Lung microvascular endothelial cell (primary cell): ENCODE measurements at places on chromosomes 7 and 10. TPM values are rescaled to one million over a fixed set of nuclear protein-coding genes. Genes with fewer than 3 reads are reported as not detected.
A peak's percentile ranks its signal among the peaks of the same experiment; 100 is the strongest.

VWC2 gene
- not detected in 2 replicates for total RNA-seq

DNA sequence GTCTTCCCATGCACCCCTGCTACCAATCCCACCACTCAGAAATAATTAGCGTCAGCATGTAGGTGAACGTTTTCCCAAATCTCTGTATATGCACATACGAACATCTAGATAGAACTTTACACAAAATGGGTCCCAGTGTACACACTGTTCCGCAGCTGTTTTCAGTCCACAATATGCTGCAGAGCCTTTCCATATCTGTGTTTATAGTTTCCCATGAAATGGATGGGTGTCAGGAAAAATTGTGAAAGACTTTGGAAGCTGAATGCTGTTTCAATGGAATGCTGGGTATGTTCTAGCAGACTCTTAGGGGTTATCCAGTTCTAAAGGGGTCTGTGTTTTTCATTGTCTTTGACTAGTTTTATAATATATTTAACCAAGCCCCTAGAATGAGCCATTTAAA is 13.8 kb downstream of the GRK5 start:
- peak; percentile 43 for DNase-seq

DNA sequence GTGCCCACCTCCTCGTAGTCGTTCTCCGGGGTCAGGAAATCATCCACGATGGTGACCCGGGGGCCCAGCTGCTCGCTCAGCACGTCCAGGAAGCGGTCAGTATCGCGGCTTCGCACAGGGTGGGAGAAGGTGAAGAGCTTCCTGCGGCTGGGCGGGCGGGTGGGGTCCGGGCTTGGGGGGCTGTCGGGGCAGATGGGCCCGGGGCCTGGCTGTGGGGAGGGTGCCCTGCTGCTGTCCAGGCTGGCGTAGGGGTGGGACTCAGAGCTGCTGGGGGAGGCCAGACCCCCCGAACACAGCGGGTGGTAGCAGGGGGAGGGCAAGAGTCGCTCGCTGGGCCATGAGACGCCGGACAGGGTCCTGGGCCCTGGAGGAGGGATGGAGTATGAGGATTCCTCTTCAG is 42.3 kb downstream of the GRID2IP start:
- no peak for DNase-seq

GRCh38 chr10:96325719-96326373 is 21.6 kb downstream of the DNTT start:
- no peak for DNase-seq

DNA sequence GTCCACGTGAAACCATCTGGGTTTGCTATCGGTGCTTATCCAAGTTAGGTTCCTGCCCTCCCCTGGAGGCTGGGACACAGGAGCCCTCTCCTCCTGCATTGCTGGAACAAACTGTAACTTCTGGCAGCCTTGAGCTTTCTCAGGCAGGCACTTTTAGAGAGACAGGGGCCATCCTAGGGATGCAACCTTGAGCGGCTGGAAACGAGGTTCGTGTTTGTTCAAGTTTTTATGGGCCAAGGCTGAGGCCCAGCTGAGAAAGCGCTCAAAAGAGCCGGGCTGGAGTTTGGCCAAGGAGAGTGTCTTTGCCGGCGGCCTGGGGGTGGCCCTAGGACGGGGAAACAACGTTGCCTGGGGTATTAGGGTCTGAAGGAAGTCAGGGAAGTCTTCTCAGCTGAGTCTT is 5.5 kb upstream of the MMD2 start:
- no peak for DNase-seq

DNA sequence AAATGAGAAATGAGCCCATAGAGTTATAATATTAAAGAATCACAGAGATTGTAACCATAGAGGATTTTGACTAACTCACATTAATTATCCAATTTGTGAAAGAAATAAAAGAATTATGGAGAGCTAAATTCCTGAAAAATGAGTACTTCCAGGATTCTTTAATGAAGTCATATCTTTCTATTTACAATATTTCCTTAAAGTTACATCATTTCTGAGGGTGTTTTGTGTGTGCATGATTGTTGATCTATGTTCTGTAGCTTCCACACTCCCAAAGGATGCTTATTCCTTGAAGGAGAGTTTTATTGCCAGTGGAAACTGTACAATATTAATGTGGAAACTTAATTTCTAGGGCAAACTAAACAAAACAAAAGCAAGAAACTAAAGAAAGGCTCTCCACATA is 299.6 kb downstream of the MDFIC start:
- no peak for DNase-seq

- no peak for DNase-seq
Measured at GRCh38 chr10:70496341-70497119, 18.0 kb downstream of the PALD1 start.

DNA sequence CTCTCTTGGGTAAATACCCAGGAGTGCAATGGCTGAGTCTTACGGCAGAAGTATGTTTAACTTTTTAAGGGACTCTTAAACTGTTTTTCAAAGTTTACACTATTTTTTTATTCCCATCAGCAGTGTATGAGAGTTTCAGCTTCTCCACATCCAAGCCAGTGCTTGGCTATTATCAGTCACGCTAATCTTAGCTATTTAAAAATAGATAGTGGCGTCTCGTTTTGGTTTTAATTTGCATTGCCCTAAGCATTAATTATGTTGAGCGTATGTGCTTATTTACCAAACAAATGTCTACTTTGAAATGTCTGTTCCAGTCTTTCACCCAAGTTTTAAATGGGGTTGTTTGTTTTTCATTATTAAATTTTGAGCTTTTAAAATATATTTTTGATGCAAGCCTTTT is 164.0 kb downstream of the MALRD1 start:
- no peak for DNase-seq

GET4 gene
- total RNA-seq: 34.2 and 38.3 TPM in 2 replicates

DNA sequence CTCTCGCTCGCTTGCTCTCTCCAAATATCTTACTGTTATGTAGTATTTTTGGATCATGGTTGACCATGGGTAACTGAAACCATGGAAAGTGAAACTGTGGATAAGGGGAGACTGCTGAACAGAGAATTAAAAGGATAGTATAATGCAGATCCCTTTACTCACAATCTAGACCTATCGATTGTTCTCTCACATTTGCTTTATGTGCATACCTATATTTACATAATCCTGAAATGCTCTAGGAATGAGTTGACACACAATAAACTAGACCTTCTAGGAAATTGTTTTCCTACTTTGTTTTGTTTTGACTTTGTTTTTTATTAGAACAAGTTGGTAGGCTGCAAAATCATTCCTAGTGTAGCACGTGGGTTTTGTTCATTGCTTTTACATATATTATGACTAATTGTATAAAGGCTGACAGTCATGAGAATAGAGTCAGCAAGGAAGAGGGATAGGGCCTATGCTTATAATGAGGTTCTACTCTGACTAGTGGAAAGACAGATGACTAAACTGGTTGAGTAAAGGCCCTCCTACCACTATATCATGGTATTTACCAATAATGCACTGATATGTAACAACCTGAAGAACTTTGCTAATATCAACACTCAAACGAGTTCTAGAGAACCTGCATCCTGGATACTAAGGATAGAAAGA is 175.3 kb upstream of the TARP start:
- no peak for DNase-seq

GRCh38 chr7:35820858-35821257 is 20.0 kb downstream of the SEPTIN7 start:
- no peak for DNase-seq

ETV1 gene
- total RNA-seq: 5.0 and 6.8 TPM in 2 replicates

- no peak for DNase-seq
Measured at GRCh38 chr10:101029520-101030295, 1.2 kb downstream of the PDZD7 start.

GRCh38 chr7:159001811-159002210 is 142.9 kb downstream of the VIPR2 start:
- DNase-seq: no peak

DNA sequence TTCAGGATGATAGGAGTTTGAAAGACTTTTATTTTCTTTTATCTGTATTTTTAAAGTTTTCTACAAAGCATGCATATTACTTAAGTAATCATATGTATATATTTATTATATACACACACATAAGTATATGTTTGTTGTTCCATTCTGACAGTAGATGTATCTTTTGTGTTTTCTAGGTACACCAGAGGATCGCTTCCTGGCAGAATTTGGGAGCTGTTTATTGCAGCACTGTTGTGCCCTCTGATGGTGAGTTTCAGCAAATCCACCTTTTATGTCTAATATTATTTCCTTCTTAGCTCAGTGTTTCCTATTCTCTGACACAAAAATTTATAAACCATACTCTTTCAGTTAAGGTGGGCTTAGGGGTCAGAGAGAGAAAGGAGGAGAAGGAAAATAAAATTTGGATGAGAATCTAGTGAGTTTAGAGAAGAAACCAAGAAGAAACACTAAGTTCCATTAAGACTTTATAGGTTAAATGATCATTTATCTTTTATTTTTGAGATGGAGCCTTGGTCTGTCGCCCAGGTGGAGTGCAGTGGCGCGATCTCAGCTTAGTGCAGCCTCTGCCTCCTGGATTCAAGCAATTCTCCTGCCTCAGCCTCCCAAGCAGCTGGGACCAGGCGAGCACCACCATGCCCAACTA is 59.2 kb upstream of the OIT3 start:
- peak; percentile 79 for DNase-seq

FAM25C gene
- total RNA-seq: not detected in 2 replicates

DNA sequence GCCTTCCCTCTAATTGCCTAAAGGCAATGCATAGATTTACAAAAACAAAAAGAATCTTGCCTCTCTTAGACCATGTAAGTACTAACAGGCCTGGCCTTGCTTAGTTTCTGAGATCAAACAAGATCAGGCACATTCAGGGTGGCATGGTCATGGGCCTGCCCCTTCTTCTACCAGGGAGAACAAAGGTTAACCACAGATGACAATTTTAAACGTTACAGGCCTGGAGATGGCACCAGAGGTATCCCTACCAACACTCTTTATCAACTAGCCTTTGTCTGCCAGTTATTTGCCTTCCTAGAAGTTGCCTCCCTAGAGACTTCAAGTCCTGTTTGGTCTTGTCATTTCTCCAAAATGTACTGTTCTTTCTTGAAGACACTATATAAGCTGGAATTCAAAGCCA is 252.6 kb downstream of the DOCK4 start:
- DNase-seq: peak; percentile 12

DNA sequence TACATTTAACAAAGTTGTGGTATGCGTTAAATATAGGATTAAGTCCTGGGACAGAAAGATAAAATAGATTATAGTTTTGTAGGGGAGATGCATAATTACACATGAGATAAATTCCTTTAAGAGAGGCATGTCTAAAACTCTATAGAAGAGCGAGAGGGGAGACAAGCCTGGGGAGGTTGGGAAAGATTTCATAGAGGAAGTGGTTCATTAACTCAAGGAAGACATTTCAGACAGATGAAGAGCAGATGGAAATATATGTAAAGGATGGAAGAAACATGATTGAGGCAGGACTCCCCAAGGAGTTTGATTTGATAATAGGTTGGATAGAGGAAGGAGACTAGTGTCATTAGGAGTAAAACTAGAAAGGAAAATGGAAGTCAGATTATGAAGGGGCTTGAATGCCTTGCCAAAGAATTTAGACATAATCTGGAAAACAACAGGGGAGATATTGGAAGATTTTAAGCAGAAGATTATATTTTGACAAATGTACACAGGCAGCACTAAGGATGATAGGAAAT is 96.1 kb downstream of the PHTF2 start:
- no peak for DNase-seq

DDC gene
- total RNA-seq: not detected in 2 replicates

C7orf33 gene
- not detected in 2 replicates for total RNA-seq

GRCh38 chr10:19929506-19930140 is 113.4 kb downstream of the PLXDC2 start:
- peak; percentile 32 for DNase-seq

DNA sequence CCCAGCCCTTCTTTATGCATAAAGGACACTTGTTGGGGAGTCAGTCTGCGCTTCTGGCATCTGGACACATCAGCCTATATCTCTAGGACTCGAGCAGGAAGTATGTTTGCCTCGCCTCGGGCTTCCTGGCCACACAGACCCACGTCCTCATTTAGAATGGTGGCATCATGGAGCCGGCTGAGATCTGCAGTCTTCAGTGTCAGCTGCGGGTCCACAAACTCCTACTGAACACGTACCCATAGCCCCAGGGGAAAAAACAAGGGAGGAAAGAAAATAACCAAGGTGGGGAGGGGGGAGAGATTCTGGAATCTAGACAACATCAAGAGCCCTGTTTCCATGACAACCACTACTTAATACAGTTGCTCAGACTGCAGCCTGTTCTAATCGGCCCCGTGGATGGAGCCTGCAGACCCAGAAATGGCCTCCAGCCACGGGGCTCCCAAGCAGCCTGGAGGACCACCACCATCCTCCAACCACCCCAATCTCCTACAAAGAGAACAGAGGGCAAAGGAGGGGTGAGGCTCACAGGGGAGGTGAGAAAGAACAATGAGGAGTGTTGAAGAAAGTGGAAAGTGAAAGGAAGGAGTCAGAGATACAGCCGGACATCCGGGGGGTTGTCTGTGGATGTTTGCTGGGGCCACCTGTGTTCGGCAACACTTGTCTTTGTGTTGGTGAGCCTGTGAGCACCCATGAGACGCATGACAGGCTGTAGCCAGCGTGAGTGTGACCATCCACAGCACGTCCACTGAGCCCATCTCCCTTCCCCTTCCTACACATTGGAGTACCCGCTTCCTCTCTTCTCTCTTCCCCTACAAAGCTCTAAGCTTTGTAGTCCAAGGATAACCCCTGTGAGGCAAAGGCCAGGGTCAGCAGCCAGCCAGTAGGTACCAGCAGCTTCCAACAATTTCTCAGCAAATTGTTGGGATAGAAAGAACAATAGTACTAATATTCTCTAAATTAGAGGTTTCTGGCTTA is 141.0 kb downstream of the PLXNA4 start:
- DNase-seq: peak; percentile 16

GRCh38 chr7:28793381-28794085 is 164.6 kb downstream of the TRIL start:
- no peak for DNase-seq

DNA sequence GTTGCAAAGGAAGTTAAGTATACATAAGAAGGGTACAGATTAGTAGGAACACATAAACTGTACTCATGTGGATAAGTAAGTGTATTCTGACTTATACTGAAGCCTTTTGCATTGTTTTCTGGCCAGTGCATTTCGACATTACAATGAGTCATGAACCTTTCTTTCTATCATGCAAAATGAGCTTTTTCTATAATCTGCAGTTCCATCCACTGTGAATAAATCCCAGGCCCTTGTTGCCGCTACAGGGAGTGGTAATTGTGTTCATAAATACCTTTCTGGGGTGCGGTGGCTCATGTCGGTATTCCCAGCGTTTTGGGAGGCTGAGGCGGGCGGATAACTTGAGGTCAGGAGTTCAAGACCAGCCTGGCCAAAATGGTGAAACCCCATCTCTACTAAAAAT is 858.3 kb downstream of the GRM8 start:
- no peak for DNase-seq

DNA sequence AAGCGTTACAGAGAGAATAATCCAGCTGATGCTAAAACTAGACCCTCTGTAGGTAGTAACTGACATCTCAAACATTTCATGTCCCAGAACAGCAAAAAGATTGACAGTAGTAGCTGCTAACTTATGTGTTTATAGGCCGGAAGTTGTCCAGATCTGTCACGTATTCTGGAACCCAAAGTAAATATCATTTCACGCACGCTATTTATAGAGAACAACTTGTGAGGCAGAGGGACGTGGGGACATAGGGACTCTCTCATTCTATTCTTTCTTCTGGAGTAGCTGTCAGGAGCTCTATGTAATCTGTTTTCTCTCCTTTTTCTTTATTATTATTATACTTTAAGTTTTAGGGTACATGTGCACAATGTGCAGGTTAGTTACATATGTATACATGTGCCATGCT is 22.3 kb downstream of the AGK start:
- no peak for DNase-seq

- peak; percentile 12 for DNase-seq
Measured at GRCh38 chr10:82982110-82982608, 1107.2 kb downstream of the NRG3 start.

GRCh38 chr7:41955893-41956675 is 253.2 kb upstream of the INHBA start:
- DNase-seq: peak; percentile 12

AGBL3 gene
- total RNA-seq: 0.44 and 0.99 TPM in 2 replicates

NEUROD6 gene
- total RNA-seq: not detected in 2 replicates

AUTS2 gene
- total RNA-seq: under 0.01 and 0.79 TPM in 2 replicates
